Neuronal stem cell (in vitro differentiated cells): ENCODE measurements at places on chromosomes 2 and 18.
A peak's percentile ranks its signal among the peaks of the same experiment; 100 is the strongest.

DNA sequence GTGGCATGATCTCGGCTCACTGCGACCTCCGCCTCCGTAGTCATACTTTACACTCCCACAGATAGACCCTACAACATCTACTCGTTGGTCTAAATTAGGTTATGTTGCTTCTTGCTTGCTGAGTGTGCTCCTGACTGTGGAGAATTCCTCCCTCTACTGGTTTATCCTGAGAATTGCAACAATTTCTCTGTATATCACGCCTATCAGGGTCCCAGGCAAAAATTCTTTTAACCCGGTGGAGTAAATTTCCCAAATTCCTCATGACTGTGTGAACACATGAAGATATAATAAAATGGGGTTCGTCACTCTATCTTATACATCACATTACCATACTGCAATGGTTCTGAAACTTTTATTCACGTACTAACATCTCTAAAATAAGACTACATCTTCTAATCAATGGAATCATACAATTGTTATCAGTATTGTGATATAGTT lies 156.7 kb downstream of the EVA1A start:
- DNase-seq, result peak; percentile 45

DNA sequence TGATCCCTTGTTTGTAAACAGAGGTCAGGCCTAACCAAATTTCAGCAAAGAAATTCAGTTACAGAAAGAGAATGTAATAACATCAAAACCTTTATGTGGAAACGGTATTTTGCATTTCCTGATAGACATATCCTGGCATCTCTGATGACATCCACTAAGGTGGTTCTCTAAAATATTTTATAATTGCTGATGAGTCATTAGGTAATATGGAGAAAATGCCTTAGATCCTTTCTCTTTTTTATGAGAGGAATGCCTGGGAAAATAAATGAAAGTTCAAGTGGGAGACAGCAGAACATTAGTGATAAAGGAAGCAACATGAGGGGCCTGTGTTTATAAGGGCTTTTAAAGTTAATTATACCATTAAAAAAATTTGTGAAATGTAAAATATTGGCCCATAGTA lies 72.6 kb downstream of the PLCL1 start:
- no peak for DNase-seq

GRCh38 chr18:24115628-24116027 lies 23.2 kb upstream of the CABYR start:
- no peak for DNase-seq

GRCh38 chr2:26479789-26480565 lies 2.1 kb upstream of the OTOF start:
- DNase-seq, result no peak

GRCh38 chr2:69489793-69490192 lies 52.6 kb upstream of the NFU1 start:
- no peak for DNase-seq

- DNase-seq, result no peak
These were observed 22.3 kb downstream of the COX7A2L start for GRCh38 chr2:42338567-42339190.

- no peak for DNase-seq
These were observed 79.9 kb downstream of the SEPTIN10 start for GRCh38 chr2:109533823-109534222.

- DNase-seq, result no peak
These were observed 3.0 kb upstream of the CHMP3 start for GRCh38 chr2:86566158-86566820.

- DNase-seq, result no peak
These were observed 338.2 kb downstream of the NR4A2 start for GRCh38 chr2:155994315-155994714.

GRCh38 chr2:81598453-81598852 lies 1293.9 kb upstream of the LRRTM1 start:
- DNase-seq, result no peak

DNA sequence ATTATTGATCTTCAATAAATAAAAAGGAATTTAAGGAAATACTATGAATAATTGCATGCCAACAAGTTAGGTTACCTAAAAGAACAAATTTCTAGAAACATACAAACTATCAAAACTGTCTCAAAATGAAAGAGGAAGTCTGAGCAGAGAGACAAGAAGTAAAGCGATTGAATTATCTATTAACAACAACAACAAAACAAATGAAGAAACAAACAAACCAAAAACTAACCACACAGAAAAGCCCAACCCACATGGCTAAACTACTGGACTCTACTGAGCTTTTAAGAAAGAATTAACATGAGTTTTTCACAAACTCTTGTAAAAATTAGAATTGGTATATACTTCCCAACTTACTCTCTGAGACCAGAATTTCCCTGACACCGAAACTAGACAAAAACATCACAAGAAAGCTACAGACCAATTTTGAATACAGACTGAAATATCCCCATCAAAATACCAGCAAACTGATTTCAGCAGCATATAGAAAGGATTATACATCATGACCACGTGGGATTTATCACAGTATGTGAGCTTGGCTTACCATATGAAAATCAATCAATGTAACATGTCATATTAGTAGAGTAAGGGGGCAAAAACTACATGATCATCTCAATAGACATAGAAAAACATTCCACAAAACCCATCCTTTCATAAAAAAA lies 16.6 kb upstream of the GALNT1 start:
- no peak for DNase-seq

DNA sequence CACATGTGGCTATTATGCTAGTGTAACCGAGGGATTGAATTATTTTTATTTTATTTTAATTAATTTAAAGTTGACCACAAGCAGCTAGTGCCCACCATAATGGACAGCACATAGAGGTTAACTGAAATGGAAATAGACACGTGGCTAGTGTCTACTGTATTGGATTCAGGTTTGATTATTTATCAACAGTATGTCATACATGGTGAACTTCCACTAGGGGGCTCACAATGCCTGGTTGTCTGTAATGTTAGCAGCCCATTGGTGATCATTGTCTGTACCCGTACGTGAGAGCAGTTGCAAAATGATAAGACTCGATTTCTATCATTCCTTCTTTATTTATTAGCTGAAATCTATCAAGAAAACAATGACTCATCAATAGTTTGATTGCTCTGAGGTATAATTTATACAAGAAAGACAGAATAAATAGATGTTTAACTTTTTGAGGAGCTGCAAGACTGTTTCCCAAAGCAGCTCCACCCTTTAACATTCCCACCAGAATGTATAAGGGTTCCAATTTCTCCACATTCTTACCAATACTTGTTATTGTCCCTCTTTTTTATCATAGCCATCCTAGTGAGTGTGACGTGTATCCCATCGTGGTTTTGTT lies 76.5 kb downstream of the CYBRD1 start:
- DNase-seq, result peak; percentile 36

- no peak for DNase-seq
These were observed 493.3 kb upstream of the GCFC2 start for GRCh38 chr2:76204048-76204447.

DNA sequence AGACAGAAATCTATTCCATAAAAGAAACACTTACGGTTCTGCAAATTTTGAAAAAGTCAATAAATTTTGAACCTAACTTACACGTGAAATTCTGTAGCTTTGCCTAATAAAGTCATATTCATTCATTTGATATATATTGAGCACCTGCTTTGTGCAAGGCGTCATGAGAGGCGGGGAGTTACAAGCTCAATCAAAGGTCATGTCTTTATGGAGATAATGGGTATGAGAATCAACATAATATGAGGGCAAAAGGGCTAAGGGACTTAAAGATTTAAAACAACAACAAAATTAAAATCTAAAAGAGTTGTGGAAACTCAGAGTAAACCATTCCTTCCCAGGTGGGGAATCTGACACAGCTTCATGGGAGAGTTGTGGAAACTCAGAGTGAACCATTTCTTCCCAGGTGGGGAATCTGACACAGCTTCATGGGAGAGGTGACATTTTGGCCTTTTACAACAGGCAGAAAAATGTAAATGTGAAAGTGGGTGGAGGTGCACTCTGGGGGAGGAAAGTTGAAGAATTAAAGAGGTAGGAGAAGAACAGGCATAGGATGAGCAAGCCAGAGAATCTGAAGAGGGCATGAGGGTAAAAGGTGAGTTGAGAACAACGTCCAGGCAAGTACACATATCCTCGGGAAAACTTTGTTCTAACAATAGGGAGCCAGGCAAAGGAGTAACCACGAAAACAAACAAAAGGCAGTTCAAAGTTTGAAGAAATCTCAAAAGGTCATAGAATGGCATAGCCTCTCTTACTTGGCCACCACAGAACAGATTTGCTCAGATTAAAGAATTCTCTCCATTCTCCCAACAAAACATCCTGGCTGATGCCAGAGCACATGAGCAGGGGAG lies 49.5 kb upstream of the CD226 start:
- DNase-seq, result no peak
